ENCODE measurements at places on chromosomes 7 and 10. TPM values are rescaled to one million over a fixed set of nuclear protein-coding genes. Genes with fewer than 3 reads are reported as not detected.

The UCN3 gene
- total RNA-seq, result not detected

The LHFPL3 gene
- not detected for total RNA-seq

DNA sequence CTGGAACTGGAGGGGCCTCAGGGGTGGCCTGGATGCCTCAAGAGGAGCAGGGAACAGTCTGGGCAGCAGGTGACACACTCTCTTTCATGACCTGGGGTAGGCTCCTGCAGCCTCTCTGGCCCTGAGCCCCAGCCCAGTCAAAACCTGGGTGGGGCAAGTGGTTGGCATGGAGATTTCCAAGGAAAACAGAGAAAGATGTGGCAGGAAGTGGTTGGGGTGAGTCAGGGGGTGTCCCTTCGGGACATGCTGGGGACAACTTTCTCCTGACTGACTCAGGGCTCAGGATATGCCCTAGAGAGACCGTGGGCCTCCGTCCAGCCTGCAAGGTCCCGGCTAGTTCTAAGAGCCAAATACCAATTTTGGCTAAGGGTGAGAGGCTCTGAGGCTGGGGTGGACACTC, 2.9 kb downstream of the AQP1 start:
- peak overlapping the region; percentile 41 for H3K4me3 ChIP-seq
- H3K36me3 ChIP-seq, result no peaks in the 10 kb centered on the region
- H3K27me3 ChIP-seq, result no peaks in the 10 kb centered on the region
- no peak for DNase-seq
- H3K27ac ChIP-seq, result peak overlapping the region; percentile 58

DNA sequence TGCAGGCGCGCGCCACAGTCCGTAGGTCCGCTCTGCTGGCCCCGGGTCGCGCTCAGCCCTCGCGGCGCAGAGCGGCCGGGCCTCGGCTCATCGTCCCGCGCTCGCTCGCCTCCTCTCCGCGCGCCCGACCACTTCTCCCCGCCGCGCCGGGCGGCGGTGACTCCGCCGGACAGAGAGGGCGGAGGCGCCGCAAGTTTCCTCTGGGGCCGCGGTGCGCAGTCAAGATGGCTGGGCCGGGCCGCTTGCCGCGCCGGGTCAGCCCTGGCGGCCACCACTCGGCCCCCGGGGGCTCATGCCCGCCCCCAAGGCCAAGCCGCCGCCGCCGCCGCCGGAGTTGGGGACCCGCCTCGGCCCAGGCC, 441 bp downstream of the FZD8 start:
- no peak for DNase-seq
- no peaks in the 10 kb centered on the region for H3K27me3 ChIP-seq
- peaks cover 4% of the 10 kb centered on the region for H3K4me1 ChIP-seq

- no peaks in the 10 kb centered on the region for H3K27me3 ChIP-seq
- no peak for DNase-seq
- H3K4me3 ChIP-seq, result no peak overlapping the region
- H3K36me3 ChIP-seq, result no peaks in the 10 kb centered on the region
Observed at GRCh38 chr7:41391818-41392217, 311.1 kb downstream of the INHBA start.

- no peak for DNase-seq
- no peak overlapping the region for H3K27ac ChIP-seq
- no peaks in the 10 kb centered on the region for H3K27me3 ChIP-seq
- H3K4me3 ChIP-seq, result no peak overlapping the region
Observed at GRCh38 chr7:117907049-117907640, 33.9 kb upstream of the CTTNBP2 start.

The ANXA8L1 gene
- not detected for total RNA-seq

The OGDHL gene
- 0.13 TPM for total RNA-seq

The CAMK2B gene
- 49.6 TPM for total RNA-seq

The UNCX gene
- not detected for total RNA-seq

The GPR37 gene
- total RNA-seq, result 0.31 TPM

DNA sequence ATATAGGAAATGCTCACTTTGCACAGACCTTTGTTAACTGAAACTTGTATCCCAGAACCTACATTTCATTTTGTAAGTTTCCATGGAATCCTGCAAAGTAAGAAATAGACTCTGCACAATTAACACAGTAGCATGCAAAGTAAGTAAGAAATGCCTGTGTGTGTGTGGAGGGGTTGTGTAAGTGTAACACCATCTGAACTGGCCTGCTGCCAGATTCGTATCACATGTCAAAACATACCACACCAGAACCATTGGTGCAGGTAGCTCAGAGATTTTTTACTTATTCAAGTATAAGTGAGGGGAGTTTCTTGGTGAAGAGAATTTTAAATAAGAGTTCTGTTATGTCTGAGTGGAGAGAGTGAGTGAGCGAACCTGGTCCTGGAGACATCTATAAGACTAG, 17.9 kb upstream of the DDX21 start:
- H3K27me3 ChIP-seq, result no peaks in the 10 kb centered on the region
- H3K4me1 ChIP-seq, result peaks cover 7% of the 10 kb centered on the region
- DNase-seq, result peak; percentile 15

The SPDYE2B gene
- total RNA-seq, result not detected

DNA sequence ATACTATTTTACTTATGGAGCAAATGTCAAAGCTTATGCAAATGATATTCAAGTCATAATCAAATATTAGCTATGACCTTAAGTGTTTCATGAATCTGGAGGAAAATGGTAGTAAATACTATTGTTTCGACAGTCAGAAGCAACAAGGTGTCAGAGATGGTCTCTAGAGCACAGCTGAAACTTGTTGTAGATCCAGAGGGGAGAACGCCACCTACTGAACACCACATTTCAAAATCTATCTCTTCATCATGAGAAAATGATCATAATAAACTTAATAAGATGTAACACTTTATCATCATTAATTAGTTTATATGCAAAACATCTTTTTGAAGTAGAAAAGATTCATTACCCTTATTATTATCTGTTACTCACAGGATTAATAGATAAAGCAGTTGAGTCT, 418.7 kb downstream of the GATA3 start:
- H3K4me1 ChIP-seq, result no peaks in the 10 kb centered on the region
- no peaks in the 10 kb centered on the region for H3K36me3 ChIP-seq
- H3K27ac ChIP-seq, result no peak overlapping the region

DNA sequence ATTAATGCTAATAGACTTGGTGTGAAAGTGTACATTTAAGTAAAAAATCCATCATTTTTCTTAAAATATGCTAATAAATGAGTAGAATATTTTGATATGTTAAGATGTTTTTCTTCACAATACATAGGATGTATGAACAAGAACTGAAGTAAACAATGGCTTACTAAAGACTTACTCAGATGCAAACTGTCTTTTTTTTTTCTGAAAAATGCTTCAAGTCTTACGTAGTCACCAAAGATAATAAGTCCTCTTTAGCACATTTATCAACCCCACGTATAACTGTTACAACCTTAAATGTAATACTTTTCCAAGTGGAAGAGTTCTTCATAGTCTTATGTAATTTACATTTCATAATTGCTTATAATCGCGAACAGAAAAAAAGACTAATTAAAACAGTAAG, 54.8 kb downstream of the MDFIC start:
- no peaks in the 10 kb centered on the region for H3K36me3 ChIP-seq
- DNase-seq, result no peak
- H3K4me3 ChIP-seq, result no peak overlapping the region
- H3K27me3 ChIP-seq, result no peaks in the 10 kb centered on the region
- H3K4me1 ChIP-seq, result peaks cover 36% of the 10 kb centered on the region

DNA sequence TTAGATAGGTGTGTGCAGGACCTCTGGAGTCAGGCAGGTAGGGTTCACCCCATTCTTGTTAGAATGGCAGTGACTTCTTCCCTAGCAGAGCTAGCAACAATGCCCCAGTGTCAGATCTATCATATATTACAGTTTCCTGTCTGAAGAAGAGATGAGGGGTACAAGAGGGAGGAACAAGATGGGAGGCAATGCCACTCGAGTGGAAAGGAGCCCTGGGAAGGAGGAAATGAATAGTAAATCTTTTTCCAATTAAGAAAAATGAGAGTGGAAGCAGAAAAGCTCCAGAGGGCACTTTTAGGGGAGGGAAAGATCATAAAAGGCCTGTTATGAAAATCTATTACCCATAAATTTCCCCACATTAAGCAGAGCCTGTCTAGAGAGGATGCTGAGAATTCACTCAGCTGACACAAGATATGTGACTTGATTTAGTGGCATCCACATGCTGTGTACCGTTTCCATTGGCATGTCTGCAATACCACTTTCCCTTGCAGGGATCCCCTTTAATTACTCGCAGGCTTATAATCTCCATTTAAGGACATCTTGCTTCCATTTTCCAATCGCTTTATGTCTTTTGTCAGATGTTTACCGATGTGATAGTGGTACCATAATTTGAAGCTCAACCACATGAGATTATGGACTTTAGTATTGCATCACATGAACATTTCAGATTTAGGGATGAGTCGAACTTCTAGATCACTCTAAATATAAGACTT, 70.0 kb upstream of the AGBL3 start:
- H3K4me3 ChIP-seq, result no peak overlapping the region
- H3K27me3 ChIP-seq, result no peaks in the 10 kb centered on the region
- no peak overlapping the region for H3K27ac ChIP-seq
- no peak for DNase-seq
- H3K36me3 ChIP-seq, result no peaks in the 10 kb centered on the region

The GBX1 gene
- 0.58 TPM for total RNA-seq

- no peak overlapping the region for H3K27ac ChIP-seq
- DNase-seq, result no peak
- peaks cover 10% of the 10 kb centered on the region for H3K4me1 ChIP-seq
- no peak overlapping the region for H3K4me3 ChIP-seq
Observed at GRCh38 chr7:143259765-143260164, 3.5 kb upstream of the GSTK1 start.

The KCND2 gene
- total RNA-seq, result 0.93 TPM

The SDK1 gene
- total RNA-seq, result 1.6 TPM

DNA sequence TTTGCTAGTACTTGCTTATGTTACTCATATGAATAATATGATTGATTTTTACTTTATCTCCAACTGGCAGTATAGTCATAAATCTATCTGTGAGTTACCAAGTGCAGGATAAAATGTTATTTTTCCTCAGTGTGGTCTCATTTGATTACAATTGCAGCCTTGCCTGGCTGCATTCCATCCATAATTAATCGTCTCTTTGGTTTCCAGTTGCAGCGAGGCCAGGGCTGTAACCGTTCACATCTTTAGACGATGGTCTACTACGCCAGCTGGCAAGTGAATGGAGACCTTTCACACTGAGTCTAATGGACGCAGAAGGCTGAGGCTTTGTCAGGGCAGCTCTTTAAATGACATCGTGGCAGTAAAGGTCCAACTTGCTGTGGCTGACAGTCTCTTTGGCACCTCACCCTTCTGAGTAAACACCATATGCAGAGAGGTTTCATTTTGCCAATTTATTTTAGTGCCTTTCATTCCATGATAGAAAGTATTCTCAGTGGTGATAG, 84.0 kb downstream of the ARL4A start:
- no peak overlapping the region for H3K27ac ChIP-seq
- DNase-seq, result no peak
- no peaks in the 10 kb centered on the region for H3K36me3 ChIP-seq
- peaks cover 17% of the 10 kb centered on the region for H3K4me1 ChIP-seq
- no peak overlapping the region for H3K4me3 ChIP-seq

The HOXA10 gene
- total RNA-seq, result 61.2 TPM
